ENCODE measurements at places on chromosomes 11 and 22.

DNA sequence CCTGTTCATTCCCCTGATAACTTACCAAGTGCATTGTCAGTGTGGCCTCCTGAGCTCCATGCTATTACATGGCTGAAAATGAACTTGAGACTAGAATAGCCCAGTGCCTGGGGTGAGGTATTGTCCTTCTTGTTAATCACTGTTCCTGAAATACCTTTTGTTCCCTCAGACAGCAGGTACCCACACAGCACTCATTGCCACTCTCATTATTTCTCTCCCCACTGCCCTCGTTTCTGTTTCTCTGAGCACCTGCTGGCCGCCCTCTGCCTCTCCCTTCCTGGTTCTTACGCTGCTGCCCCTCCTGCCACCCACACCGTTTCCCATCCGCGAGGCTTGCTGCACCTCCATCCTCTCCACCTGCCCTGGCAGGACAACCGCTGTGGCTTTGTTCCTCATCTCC is 36.9 kb upstream of the RAB1B start:
- no peak for DNase-seq

- DNase-seq: no peak
These were observed 55.1 kb downstream of the TMPRSS5 start for GRCh38 chr11:113651023-113651422.

DNA sequence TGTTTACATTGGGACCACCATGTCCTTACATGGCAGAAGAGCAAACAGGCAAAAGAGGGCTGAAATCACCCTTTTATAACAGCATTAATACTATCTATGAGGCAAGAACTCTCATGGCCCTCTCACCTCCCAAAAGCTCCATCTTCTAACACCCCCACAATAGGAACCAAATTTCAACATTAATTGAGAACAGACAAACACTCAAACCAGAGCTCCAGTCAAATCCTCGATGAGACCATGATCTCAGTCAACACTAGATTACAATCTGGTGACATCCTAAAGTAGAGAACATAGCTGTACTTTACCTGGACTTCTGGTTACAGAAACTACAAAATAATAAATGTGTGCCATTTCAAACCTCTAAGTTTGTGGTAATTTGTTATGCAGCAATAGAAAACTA is 25.1 kb downstream of the OR2AG2 start:
- no peak for DNase-seq

- DNase-seq: no peak
These were observed 23.4 kb downstream of the OVOL1 start for GRCh38 chr11:65810046-65810868.

- DNase-seq: no peak
These were observed 383.7 kb downstream of the TMEM135 start for GRCh38 chr11:87421422-87421821.

DNA sequence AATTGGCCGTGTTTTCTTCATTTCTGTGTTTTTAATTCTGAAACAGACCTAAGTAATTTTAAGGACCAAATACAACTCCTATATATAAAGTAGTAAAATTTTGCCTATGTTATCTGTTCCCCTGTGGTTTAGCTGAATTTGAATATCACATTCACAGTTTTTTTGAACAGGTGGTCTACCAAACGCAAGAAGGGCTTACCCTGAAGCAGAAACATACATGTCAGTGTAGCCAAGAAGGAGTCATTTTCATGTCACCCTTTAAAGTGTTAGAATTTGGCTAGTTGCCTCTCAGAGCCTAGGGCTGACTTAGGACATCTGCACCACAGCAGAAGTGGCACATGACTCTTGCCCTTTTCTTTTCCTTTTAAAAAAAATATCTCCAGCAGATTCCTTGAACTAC is 34.3 kb downstream of the MYBPC3 start:
- DNase-seq: no peak

- no peak for DNase-seq
These were observed 8.3 kb upstream of the HTR3B start for GRCh38 chr11:113896156-113896879.

DNA sequence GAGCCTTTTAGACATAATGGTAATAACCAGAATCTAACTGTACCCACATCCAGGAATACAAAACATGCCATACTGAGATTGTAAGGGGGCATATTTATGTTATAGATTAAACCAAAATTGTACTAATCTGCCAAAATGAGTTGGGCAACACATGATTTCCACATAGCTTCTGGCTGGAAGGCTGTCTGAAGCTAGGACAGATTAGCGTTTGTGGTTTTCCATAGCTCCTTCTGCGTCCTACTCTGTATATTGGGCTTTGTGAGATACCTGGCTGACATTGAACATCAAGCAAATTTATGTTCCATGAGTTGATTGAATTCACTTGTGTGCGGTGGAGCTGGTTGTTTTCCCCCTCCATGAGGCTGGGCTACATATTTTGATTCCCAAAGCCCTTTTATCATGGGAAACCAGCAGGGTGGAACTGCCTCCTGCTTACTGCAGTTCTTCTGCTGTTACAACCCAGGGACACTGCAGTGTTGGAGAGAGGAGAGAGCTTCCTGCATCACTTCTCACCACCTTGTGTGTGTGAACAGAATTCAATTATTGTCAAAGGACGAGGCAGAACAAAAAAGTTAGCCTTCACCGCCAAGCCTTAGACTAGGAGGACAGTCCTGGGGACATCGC is 114.9 kb downstream of the C11orf91 start:
- no peak for DNase-seq

DNA sequence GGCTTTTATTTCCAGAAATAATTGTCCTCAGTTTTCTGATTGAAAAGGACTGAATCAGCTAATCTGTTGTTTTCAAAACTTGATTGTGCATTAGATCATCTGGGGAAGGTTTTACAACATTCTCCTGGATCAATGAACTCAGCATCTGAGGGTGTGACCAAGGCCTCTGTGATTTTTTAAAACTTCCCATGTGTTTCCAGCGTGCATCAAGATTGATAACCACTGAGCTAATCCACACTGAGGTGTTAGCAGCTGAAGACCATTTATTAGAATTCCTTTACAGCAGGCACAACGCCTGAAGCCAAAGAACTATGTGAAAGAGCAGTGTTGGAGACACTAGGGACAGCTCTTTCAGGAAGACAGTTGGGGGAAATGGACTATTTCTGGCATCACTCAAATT is 10.2 kb downstream of the VSTM5 start:
- no peak for DNase-seq

DNA sequence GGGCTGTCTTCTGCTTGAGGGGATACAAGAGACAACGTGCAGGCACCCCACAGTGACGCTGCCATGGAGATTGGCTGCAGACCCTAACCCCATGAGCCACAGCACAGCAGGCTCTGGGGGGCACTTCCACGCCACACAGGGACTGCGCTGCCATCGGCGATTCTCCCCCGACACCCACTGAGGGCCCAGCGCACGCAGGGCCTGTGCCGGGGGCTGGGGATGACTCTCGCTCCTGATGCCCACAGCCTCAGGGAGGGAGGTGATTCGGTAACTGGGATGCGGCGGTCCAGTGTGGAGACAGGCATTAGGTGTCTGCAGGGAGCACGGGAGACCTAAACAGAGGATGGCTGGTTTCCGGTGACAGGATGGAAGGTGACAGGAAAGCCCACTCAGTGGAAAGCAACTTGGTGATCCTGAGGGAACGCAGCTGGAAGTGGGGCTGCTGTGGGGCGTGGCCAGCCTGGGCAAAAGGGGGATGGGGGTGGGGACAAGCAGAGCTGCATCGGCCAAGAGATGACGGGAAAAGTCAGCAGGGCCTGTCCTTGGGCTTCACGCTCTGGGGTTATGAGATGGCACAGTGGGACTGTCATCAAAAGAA is 37.7 kb downstream of the EFCAB6 start:
- no peak for DNase-seq

DNA sequence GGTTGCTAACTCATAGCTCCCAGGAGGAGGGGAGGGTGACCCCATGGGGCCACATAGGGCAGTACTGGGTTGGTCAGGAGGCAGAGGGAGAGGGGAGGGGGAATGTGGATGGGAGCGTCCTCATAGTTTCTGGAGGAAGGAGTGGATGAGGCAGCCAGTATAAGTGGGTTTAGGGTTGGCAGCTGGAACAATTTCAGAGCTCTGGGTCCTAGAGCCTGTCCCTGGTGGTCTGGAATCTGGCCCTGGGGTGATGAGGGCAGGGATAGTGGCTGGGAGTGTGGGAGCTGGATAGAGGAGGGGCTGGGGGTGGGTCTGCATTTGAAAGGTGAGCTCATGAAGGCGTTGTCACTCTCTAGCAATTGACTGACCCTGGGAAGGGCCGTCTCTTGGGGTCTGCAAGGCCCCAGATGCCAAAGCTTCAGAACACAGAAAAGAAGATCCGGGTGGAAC is 5.3 kb upstream of the MRGPRG start:
- DNase-seq: peak; percentile 17

GRCh38 chr11:32602657-32603415 is 19.2 kb downstream of the EIF3M start:
- no peak for DNase-seq

- no peak for DNase-seq
These were observed 71.7 kb downstream of the RPS6KA4 start for GRCh38 chr11:64430645-64431044.

GRCh38 chr11:117058761-117059261 is 39.4 kb downstream of the SIK3 start:
- DNase-seq: no peak

DNA sequence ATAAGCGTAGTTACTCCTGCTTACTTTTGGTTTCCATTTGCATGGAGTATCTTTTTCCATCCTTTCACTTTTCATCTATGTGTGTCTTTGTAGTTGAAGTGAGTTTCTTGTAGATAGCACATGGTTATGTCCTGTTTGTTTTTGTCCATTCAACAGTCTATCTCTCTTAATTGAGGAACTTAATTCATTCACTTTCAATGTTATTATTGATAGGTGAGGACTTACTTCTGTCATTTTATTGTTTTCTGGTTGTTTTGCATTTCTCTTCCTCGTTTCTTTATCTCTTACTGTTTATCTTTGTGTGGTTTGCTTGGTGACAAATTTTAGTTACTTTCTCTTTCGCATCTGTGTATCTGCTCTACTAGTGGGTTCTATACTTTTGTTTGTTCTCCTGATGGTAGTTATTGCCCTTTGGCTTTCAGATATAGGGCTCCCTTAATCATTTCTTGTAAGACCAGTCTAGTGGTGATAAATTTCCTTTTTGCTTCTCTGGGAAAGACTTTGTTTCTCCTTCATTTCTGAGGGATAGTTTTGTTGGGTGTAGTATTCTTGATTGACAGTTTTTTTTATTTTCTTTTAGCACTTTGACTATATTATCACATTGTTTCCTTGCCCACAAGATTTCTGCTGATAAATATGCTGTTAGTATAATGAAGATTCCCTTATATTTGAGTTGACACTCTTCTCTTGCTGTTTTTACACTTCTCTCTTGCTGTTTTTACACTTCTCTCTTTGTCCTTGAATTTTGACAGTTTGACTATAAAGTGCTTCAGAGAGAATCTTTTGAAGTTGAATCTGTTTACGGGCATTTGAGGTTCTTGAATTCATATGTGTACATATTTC is 9.0 kb upstream of the RAG1 start:
- no peak for DNase-seq

DNA sequence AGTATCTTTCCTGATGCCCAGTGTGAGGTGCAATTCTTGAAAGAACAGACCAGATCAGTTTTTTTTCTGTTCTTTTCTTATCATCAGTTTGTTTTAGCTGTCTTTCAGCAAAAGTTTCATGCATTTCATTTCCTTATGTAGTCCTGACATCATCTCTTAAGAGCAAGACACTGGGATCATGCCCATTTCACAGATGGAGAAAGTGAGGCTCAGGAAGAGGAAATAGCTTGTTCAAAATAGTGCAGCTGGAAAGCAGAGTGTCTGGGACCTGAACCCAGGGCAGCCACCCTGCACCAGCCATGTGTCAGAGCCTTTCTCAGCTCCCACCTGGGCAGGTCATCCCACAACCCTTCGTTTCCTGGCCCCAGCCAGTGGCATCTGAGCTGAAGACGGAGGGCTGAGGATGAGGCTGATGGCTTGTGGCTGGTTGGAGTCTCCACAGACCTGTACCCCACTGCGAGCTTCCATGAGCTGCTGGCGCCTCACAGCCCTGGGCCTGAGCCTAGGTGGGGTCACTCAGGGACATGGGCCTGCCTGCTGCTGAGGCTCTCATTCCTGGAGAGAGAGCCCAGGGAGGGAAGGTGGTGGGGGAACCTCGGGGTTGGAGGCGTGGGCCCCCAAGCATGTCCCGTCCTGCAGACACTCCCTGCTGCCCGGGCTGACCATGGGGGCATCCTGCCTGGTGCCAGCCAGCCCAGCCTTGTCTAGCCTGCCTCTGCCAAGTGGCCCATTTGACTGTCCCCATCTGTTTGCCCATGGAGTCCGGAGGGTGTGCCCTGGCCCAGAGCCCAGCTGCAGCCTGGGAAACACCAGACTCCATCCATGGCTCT is 61.8 kb downstream of the SMIM38 start:
- DNase-seq: no peak
